NCI-H526 (cell line): ENCODE measurements at places on chromosomes 4 and X.

DNA sequence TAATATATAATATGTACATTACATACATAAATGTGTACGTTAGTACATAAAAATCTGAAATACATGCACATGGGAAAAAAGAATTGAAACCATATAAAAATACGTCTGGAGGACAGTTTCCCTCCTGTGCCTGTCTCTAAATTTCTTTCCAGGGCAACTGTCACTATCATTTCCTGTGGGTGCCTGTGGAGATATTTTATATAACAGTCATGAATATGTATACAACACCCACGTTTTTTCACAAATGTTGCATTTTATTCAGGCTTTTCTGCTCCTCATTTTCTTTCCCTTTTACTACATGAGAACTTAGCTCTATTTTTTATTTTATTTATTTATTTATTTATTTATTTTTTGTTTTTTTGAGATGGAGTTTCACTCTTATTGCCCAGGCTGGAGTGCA, 24.2 kb upstream of the GRPEL1 start:
- no peak for DNase-seq

DNA sequence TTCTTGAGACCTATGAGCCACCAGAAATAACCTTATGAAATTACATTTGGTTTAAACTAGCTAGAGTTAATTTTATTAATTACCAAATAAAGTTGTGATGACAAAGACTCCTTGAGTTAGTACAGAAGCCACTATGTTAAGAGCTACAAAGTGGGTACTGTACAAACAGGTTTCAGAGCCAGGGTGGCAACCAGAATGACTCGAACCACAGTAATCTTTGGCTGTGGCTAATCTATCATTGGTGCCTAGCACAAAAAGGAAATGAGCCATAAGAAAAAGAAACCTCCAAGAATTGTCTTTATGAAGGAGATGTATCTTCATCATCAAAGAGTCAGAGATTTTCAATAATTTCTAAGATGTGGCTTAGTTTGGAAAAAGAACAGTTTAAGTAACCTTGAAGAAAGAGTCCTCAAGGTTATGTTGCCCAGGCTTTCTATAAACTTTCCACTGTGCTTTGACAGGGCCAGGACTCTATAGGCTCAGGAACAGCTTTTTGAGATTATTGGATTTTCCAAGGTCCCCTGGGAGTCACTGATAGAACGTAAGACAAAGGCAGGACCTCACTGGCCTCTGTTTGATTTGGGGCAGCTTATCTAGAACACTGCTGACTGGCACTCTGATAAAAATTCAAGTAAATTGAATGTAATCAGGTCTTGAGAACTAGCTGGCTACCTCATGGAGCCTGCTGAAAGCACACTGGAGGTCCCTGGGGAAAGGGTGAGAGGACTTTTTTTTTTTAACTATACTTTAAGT, 777.7 kb downstream of the STIM2 start:
- DNase-seq, result no peak

- DNase-seq, result no peak
Measured at GRCh38 chr4:3251691-3252479, 2.9 kb downstream of the MSANTD1 start.

- no peak for DNase-seq
Measured at GRCh38 chr4:150328496-150328895, 250.3 kb downstream of the DCLK2 start.

DNA sequence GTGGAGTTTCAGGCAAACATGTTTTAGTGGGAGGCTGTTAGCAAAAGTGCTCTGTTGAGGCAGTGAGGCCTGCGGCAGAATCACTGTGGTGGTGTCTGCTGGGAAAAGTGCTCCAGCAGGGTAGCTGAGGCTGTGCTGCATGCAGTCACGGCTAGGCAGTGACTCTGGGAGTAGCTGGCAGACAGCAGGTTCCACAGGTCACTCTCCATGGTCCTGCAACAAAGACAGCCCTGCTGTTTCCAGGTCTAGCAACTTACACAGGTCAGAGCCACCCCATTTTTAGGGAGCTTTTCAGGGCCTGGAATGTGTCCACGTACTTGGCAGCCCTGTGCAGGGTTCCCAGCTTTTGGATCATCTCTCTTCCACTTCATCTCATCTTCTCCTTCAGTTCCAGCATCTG, 184.3 kb downstream of the NAA11 start:
- no peak for DNase-seq

- no peak for DNase-seq
Measured at GRCh38 chr4:16894406-16894805, 4.0 kb downstream of the LDB2 start.

DNA sequence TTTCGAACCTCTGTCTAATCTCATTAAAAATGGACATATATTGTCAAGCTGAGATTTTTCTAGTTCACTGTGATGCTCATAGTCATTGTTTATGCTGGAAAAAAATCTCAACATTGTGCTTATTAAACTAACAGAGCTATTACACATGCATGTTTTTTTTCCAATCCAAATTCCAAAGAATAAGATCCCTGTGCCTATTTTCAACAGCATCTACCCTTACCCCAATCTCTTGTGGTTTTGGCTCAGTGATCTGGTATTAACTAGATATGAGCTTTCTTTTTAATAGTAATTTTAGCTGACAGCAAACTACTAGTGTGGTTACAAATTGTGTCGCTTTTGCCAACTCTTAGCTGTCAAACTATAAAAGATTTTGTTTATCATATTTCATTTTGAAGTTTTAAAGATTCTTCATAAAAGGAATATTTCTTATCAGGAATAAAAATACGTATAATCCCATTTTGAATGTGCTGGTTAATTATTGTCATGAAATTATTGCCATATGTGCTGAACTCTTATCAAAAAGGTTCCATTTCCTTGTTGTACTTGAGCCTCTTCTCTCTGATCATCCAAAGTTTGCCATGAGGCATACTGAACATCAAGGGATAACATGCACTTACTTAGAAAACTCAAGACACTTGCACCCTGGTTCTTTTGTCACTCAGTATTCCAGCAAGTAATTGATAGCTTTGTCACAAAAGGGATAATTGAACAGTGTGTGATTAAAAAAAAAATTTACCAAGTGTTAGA, 241.2 kb downstream of the ARHGAP24 start:
- no peak for DNase-seq

GRCh38 chr4:119536572-119537528, 91.8 kb downstream of the PDE5A start:
- DNase-seq, result no peak

GRCh38 chrX:64975491-64975890, 759 bp downstream of the ZC4H2 start:
- peak; percentile 2 for DNase-seq

- peak; percentile 12 for DNase-seq
Measured at GRCh38 chr4:77418333-77418732, 187.3 kb upstream of the CXCL13 start.

GRCh38 chr4:123299212-123299691, 97.3 kb upstream of the SPRY1 start:
- DNase-seq, result no peak

DNA sequence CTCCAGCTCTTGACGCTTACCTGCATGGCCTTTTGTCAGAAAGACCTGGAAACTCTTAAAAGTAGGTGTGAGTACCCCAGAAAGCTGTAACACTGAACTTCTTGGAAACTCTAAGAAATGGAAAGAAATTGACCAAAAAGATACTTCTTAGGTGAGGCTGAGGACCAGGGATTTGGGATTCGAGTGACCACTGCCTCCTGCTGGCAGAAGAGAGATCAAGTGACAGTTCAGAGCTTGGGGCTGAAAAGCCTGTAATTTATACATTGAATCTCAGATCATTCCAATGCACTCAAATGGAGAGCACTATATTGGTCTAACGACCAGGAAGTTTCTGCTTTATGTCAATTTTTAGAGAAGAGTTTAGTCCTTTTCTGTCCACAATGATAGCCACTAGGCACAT, 204.6 kb downstream of the PDGFRA start:
- no peak for DNase-seq

GRCh38 chrX:45143455-45143854, 57.2 kb downstream of the DIPK2B start:
- no peak for DNase-seq

GRCh38 chrX:10017872-10018271, 50.7 kb downstream of the CLDN34 start:
- DNase-seq, result peak; percentile 9

DNA sequence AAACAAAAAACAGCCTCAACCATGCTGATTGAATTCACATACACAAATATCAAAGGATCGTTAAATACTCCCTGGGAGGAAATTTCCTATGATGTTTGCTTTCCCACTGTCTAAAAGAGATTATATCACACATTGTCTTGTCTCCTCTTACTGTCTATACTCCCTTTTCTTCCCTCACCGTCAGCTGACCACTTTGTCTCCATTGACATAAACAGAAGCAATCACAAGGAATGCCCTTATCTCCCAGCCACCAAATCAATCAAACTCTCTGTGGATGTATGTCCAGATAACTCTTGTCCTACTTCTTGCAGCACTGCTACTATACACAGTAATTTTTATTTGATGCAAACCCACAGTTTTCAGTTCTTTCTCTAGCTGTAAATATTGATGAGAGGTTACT, 12.2 kb upstream of the NUDT9 start:
- DNase-seq, result no peak

DNA sequence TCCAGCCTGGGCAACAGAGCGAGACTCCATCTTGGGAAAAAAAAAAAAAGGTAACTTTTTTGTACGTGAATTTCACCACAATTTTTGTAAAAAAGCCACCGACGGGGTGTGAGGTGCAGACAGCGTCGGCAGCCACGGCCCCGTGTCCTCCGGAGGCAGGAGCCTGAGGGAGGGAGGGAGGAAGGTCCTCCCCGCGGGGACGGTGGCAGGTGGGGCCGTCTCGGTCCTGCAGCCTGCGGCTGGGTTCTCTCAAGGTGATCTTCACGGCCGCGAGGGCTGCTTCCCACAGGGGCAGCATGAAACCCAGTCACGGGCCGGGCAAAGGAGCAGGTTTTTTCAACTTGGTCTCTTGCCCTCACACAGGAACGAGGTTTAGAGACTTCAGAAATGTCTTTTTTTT, 14.0 kb downstream of the PLCXD1 start:
- no peak for DNase-seq

DNA sequence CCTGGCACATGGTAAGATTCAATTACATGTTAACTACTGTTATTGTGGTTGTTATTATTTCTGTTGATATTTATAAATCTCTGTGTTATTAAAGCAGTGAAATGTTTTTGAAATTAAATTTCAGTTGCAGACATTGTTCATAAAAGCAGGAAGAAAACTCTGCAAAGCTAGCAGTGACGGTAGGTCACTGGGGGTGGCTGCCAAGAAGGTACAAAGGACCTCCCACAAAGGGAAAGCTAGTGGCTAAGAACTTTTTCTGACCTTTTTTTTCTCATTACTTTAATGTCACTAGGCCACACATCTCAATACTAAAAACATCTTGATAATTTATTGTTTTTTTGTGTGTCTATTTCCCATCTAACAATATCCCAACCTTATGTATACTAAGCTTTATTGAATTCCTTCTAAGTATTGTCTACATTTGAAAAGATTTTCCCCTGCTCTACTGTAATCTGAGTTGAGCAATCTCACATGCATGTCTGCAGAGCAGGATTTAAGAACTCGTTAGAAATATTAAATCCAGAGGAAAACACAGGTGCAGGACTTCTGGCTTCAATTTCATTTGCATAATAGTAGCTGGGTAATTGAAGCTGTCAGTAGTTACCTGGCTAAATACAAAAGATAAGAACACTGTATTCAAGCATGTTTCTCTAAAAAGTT, 197.3 kb downstream of the CFAP299 start:
- peak; percentile 54 for DNase-seq

- DNase-seq, result peak; percentile 7
Measured at GRCh38 chr4:164252286-164252685, 501.6 kb upstream of the SMIM31 start.

DNA sequence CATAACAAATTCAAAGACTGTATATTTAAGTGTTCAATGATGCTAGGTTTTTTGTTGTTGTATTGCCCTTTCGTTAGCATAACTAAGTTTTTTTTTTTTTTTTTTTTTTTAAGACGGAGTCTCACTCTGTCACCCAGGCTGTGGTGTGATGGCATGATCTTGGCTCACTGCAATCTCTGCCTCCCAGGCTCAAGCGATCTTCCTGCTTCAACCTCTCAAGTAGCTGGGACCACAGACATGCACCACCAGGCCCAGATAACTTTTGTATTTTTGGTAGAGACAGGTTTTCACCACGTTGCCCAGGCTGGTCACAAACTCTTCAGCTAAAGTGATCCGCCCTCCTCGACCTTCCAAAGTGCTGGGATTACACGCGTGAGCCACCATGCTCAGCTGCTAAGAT, 7.0 kb downstream of the SH3BGRL start:
- no peak for DNase-seq

- DNase-seq, result no peak
Measured at GRCh38 chr4:4427121-4427870, 40.4 kb downstream of the NSG1 start.

GRCh38 chr4:79296768-79297428, 29.0 kb downstream of the NAA11 start:
- DNase-seq, result no peak

GRCh38 chrX:51905711-51906110, 12.3 kb downstream of the MAGED1 start:
- DNase-seq, result no peak

- DNase-seq, result no peak
Measured at GRCh38 chr4:98577956-98578355, 80.5 kb downstream of the TSPAN5 start.

GRCh38 chrX:10875995-10876394, 235.1 kb upstream of the HCCS start:
- no peak for DNase-seq
